NCI-H1436 treated with DMSO at 0.1 percent for 48 hours (cell line): ENCODE measurements at places on chromosomes 2 and 18.

- DNase-seq, result no peak
Measured at GRCh38 chr2:176117823-176118371, 1.3 kb downstream of the HOXD10 start.

GRCh38 chr2:36376992-36377738, 21.6 kb downstream of the CRIM1 start:
- DNase-seq, result no peak

DNA sequence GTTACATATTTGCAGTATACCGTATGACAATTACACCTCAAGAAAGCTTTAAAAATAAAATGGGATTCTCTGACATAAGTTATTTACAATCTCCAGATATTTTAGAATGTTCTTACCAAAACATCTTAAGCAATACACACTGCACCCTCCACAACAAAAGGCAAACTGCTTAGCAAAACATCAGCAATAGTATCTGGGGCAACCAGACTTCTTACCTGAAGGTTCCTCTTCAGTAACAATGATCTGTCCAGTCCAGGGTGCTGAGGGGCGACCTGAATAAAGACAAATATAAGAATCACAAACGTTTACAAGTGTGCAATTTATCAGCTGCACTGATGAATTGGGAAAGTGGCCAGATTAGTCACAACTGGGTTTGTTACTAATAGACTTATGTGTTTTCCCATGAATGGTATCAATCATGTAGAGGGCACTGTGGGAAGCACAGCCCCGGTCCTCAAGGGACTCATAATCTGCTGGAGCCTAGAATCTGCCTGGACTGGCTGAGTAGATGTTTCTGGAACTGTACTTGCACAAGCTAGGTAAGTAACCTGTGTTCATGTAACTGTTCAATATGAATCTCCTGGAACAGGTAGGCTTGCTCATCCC, 70.7 kb downstream of the MYOM1 start:
- no peak for DNase-seq

- no peak for DNase-seq
Measured at GRCh38 chr2:9168821-9169221, 37.8 kb upstream of the ASAP2 start.

GRCh38 chr2:224357098-224357901, 44.6 kb downstream of the FAM124B start:
- no peak for DNase-seq

GRCh38 chr2:221943076-221943810, 355.6 kb downstream of the PAX3 start:
- no peak for DNase-seq

DNA sequence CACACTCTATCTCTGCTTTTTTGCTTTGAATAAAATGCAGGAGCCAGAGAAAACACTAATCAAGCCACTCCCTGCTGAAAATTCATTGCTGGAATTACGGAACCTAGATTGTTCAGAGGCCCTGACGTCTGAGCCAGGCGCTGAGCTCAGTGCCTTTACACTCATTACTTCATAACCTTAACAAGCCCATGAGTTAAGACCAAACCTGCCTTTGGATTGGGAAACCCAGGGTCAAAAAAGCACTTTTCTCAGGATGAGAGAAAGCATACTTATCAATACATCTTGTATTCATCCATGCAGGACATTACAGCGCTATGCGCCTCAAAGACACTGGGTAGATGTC, 762 bp downstream of the INO80C start:
- no peak for DNase-seq

GRCh38 chr18:79938196-79938595, 13.3 kb downstream of the SLC66A2 start:
- no peak for DNase-seq

DNA sequence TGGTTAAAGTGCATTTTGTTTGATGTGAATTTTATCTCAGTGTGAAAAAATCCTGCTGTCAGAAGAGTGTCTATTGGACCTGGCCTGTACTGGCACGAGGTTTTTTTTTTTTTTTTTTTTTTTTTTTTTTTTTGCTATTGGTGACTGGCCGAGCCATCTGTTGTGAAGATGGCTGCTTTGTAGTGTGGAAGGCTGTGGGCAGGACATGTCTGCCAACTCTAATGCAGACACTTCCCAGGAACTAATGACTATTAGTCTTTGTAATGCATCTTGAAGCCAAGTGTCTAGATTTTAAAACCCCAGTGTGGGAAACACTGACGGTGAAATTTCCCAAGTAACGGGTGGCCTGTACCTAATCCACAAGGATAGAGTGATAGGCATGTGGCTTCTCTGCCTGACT, 34.3 kb downstream of the ZAP70 start:
- DNase-seq, result no peak
